Stimulated activated CD4-positive, alpha-beta T cell treated with anti-CD3 and anti-CD28 coated beads, TNF-alpha, amount 100 ng/mL, for 4 hours (primary cell): ENCODE measurements at places on chromosomes 12 and 14.

DNA sequence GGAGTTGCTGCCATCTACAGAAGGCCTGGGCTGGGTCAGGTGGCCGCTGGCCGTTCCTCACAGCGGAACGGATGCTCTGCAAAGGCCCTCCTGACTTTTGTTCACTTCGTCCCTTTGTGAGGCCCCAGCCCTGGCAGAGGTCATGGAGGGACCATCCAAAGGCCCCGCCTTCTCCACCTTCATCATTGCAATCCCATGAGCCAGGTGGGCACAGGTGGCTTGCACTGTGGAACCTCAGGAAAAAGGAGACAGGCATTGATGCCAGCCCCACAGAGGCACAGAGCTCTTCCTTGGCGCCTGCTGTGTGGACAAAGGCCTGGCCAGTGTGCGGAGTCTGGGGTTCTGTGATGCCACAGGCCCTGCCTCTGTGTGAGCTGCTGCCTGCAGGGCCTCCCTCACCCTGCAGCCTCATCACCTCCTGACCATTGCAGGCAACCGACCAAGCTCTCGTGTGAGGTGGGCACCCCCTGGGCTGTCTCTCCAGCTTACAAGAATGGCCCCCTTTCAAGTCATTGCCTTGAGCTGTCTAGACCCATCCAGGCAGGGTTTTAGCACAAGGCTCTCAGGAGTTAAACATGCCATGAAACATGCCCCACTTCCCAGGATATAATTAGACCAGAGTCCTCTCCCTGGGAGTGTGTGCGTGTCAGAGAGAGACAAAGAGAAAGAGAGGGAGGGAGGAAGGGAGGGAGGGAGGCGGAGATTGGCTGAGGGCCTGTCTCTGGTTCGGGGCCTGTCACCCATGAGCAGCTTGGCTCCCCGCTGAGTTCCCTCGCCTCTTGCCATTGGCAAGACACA, 19.3 kb downstream of the NFKBIA start:
- no peak for DNase-seq

- DNase-seq: no peak
Observed at GRCh38 chr12:26878661-26879119, 45.7 kb upstream of the ITPR2 start.

GRCh38 chr14:22656945-22657731, 13.0 kb upstream of the OR6J1 start:
- no peak for DNase-seq

DNA sequence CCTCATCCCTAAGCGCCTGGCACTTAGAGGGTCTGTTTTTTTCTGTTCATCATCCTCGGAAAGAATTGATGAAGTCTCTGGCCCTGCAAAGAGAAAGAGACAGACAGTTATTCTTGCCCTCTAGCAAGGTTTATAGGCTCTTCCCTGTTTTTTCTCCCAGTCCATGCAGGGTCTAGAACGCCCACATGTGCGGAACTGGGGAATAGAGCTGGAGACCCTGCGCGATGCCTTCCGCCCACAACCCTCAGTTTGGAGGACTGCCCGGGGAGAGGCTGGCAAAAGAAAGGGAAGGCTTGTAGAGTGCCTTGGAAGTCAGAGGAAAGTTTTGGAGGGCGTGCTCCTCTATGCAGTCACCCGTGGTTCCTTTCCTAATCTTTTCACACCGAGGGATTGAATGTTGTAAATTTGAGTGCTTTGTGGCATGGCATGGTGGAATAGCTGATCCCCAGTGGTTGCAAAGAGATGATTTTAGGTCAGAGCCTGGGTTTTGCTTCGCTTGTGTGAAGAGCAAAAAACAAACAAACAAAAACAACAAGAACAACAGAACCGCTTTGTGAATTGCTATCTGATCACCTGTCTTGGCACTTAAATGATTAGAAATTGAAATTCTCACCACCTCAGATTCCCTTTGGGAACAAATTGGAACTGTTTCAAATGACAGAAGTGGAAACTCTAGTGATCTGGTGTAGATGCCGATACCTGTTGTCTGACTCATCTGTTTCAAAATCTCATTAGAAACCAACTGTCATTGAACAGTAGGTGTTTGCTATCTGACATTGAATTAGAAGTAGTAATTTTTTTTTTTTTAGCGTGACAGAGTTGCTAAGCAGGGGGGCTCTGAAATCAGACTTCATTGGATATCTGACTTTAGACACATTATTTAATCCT, 947 bp downstream of the GAS2L3 start:
- no peak for DNase-seq

- DNase-seq: no peak
Observed at GRCh38 chr14:49942090-49942489, 49.2 kb downstream of the ARF6 start.

DNA sequence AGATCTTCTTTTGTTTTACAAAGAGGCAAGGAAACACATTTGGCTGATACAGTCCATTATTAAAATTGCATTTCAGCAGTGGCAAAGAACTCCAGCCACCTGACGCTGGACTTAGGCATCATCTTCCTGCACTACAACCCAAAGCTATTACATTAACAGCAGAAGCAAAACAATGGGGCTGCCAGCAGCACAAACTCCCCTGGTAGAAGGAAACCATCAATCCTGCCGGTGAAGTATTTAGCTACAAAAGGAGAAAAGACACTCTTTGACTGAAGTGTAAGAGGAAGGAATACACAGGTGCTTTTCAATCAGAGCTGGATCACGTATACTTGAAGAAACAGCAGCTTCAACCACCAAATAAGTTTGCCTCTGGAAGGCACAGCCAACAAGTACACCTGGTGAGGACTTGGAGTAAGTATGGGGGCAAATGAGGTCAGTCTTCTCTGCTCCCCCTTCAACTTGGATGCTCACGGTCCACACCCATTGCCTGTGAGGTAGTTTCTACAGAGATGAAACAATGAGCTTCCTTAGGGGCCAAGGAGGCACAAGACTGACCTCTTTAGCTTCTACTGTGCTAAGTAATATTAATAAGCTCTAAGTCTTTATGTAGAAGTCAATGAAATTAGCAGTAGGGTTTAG, 125.9 kb upstream of the FOXN3 start:
- DNase-seq: no peak

- no peak for DNase-seq
Observed at GRCh38 chr14:102727336-102728095, 49.7 kb upstream of the TRAF3 start.
